ENCODE measurements at places on chromosomes 13 and 19.

DNA sequence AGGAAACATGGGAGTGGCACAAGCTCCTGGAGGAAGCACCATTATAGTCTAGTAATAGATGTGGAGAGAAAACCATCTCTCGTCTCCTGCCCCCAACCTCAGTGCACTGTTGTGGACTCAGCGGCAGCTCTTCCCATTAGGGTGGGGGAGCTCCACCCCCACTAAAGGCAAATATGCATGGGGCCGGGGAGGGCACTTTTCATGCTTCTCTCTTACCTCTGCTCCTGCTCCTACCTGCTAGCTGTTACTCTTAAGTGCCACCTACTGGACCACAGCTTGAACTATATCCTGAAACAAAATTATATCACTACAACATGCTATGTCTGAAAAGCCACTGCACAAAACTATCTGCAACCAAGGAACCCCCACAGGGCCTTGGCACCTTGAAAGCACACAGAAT lies 112.6 kb upstream of the DACH1 start:
- no peak for DNase-seq

DNA sequence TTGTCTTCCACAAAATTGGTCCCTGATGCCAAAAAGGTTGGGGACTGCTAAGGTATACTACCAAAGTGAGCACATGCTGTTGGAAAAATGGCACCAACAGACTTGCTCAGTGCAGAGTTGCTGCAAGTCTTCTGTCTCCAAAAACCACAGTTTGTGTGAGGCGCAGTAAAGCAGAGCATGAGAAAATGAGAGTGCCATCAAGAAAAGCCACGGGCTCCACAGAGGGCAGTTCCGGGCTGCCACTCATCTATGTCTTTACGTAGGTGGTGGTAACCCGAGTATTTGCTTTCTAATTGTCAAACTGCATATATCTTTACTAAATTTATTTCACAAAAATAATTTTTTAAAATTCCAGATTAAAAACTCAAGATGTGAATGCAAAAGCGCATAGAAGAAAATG lies 123.8 kb downstream of the RNF17 start:
- DNase-seq = no peak

- DNase-seq = no peak
Observed at GRCh38 chr13:109024611-109025010, 395.2 kb downstream of the MYO16 start.

GRCh38 chr19:34269489-34269888 lies 15.1 kb downstream of the GARRE1 start:
- DNase-seq = peak; percentile 16

DNA sequence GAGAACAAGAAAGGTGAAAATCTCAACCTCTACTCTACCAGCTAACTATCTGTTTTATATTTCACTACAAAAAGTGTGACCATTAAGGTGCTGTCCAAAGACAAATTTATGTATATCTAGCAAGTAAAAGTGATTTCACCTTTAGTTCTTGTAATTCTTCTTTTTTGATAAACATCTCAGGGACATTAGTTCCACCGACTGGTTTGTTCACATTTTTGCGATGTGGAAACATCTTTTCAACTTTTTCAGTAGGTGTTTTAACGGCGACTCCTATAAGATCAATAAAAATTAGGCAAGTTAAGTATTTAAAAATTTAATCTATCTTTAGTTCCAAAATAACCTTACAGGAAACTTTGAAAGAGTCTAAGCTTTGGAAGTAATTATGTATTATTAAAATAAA lies 33.3 kb downstream of the CLDN10 start:
- DNase-seq = no peak

GRCh38 chr19:54209811-54210494 lies 9.3 kb downstream of the RPS9 start:
- DNase-seq = peak; percentile 99

- no peak for DNase-seq
Observed at GRCh38 chr13:21796775-21797514, 126.1 kb downstream of the FGF9 start.

DNA sequence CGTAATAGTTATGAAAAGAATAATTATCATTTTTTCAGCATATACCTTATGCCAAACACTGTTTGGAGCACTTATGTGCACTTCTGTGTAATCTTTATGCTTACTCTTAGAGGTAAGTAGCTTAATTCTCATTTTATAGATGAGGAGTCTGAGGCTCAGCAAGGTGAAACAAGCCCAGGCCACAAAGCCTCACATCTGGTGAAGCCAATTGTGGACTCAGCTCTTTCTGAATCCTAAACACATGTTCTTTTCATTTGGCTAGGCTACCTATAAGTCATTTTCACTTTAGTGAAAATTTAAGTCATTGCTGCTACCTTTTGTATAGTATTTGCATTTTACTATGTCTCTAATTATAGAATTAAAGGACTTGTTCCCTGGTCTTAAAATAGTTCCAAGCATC lies 84.0 kb downstream of the CYSLTR2 start:
- no peak for DNase-seq

GRCh38 chr19:53521373-53522202 lies 16.4 kb upstream of the ZNF331 start:
- DNase-seq = no peak

GRCh38 chr19:46958532-46958931 lies 61.1 kb upstream of the NPAS1 start:
- DNase-seq = peak; percentile 86

All from cardiac fibroblast (primary cell).